Left hindlimb (tissue), 1 donor: ENCODE measurements at places on chromosomes 12 and 14.

DNA sequence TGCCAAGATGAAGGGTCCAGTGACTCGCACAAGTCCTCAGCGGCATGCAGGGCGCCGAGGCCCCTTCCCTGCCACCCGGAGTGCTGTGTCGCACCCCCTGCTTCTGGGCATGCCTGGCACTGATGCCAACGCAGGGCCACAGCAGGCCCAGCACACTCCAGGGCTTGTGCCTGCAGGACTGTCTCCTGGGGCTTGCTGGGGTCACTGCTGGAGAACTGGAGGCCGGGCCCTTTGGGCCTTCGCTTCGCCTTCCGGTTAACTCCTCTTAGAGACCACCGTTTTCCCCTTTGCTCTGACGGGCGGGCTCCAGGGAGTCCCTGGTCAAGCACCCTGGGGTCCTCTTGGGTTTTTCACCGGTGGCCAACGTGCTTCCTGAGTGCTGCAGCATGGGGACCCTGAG lies 79.6 kb downstream of the WDR20 start:
- no peak for DNase-seq

GRCh38 chr14:56797569-56798446 lies 12.5 kb downstream of the OTX2 start:
- no peak for DNase-seq

DNA sequence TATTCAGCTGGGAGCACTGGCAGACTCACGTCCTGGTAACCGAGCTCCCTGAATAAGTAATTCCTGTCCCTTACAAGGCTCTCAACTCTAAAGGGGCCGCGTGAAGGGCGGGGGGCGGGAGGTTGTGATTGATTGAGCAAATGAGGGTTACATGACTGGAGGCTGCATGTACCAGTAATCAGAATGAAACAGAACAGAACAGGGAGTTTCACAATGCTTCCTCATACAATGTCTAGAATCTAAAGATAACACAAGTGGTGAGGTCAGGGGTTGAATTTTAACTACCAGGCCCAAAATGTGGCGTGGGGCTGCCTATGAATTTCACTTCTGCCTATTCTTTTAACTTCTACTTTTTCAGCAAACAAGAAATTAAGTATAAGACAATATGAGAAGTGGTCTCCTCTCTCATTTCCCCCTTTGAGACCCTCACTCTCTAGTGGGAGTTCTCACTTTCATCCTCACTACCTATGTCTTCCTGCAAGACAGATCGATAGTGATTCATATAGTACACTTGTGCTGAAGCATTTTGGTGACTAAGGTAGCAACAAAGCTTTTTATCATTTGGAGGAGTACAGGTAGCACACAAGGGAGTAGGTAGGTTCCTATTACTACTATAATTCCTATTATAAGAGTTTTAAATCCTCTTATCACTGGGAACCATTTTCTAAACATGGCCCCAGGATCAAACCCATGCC lies 239.8 kb downstream of the KTN1 start:
- no peak for DNase-seq

DNA sequence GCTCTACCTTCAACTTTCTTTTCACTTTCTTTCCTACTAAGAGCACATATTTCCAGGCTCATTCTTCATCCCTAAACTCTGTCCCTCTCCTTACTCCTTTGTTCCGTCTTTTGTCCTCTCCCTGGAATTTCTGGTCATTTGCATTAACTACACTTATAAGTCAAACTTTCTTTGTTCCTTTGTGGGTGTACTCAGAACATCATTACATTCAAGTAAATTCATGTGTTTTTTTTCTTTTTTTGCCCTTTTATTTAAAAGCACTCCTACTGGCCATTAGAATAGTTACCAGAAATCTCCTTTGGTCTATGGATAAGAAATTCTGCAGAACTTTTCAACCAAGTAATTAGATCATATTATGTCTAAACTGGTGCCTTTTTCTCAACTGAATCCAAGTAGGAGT lies 802.6 kb downstream of the DIO2 start:
- DNase-seq = no peak

DNA sequence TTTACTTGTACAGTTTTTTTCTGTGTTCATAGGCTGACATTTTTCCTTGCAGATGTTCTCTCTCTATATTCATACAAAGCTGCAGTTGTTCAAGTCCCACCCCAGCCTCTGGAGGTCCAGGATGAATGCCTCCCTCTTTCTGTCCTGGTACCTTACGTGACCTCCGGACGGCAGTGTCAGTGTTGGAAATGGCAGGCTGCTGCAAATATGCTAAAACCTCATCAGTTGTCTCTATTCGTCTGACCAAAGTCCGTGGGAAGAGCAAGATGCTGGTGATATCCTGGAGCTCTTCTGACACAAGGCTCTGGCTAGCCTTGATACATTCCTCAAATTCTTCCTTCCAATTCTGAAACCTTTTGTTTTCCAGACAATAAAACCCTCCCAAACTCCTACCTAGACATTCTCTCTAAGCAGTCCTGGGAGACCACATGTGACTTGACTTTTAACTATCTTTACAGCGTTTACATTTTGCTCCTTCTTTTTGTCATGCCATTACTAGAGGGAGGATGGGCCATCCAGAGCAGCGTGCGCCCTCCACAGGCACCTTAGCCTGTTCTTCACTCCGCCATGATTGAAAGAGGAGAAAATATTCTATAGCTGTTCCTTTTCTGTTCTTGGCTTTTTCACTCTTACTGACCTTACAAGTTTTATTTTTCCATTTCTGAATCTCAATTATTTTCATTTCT lies 143.6 kb downstream of the RGS6 start:
- DNase-seq = no peak

DNA sequence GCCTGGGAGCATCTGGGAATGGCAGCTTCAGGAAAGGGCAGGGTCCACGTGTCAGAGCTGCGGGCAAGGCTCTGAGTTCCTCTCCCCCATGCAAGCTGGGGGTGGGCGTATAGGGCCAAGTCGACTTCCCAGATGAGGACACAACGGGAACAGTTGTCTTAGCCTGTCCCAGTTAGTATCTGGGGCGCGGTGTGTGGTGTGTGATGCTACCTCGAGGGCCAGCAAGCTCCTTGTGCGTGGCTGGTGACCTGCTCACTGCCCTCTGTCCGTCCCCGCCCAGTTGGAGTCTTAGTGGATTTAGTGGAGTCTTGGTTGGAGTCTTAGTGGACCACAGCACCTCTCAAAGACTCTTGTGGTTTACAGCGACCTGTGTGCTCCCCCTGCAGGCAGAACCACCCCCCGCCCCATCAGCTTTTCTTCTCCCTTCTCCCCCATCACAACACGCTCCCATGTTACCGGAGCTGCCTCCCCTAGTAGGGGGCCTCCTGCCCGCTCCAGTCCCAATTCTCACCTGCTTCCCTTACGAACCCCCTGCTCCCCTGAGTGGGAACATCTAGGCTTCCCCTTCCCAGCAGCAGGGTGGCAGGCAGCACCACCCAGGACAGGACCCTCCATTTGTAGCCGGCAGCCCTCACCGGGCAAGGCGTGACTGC lies 8.7 kb downstream of the ASPG start:
- DNase-seq = peak; percentile 26

DNA sequence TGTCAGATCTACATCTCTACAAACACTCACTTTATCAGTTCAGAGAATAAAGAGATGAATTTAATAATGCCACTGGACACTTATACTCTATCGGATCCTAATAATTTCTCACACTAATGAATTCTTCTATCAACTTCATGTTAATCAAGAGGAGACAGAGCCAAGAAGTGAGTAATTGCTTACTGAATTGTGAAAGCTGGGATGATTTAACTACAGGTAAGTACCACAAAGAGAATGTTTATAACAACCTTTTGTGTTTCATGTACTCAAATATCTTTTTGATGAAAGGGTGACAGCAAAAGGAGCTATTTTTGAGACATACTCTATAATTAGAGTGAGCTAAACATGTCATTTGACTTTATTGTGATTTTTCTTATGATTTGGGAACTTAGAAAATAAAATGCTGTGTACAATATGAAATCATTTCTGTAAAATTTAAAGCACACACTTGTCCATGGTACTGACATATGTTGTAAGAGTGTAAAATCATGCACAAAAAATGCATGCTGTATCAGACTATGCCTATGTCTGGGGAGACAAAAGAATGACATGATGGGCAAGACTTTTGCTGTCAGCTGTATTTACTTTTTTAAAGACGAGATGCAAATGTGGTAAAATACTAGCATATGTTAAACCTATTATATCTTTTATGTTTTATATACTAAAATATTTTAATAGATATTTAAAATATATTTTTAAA lies 361.2 kb downstream of the CCER1 start:
- DNase-seq = no peak

DNA sequence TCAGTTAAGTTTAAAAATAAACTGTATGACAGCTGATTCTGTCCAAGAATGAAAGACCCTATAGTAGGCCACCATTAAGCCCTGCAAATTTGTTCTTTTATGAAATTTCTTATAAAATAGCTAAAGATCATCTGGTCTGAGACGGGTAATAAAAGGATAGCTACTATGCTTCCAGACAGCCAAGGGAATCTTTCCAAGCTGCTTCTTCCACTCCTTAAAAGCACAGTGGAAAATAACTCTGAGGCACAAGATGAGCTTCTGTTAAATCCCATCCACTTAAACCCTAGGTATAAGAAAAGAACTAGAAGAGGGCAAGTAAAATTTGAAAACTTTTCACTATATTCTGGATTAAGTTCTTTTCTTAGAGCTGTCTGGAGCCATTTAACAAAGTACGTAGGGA lies 194.3 kb downstream of the CAPZA3 start:
- no peak for DNase-seq

GRCh38 chr12:70698345-70698744 lies 61.1 kb upstream of the PTPRB start:
- DNase-seq = no peak

GRCh38 chr12:10304161-10304574 lies 3.5 kb upstream of the KLRD1 start:
- DNase-seq = no peak

GRCh38 chr14:102849526-102850379 lies 72.5 kb downstream of the TRAF3 start:
- no peak for DNase-seq

DNA sequence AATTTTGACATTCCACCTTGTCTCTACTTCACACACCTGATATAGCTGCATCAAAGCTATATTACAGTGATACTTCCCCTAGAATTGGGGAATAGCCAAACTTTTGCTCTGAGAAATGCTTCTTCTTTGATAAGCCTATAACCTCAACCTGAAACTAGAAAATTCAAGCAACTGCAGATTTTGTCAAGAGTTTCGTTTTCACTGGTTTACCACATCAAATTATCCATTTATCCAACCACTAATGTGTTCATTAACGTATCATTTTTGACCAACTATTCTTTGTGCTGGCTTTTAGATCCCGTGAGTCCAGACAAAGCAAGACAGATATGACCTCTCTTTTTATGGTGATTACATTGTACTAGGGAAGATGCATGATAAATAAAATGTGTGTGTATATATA lies 13.5 kb upstream of the TAS2R46 start:
- DNase-seq = no peak

GRCh38 chr12:68497702-68498101 lies 113.0 kb upstream of the RAP1B start:
- no peak for DNase-seq

DNA sequence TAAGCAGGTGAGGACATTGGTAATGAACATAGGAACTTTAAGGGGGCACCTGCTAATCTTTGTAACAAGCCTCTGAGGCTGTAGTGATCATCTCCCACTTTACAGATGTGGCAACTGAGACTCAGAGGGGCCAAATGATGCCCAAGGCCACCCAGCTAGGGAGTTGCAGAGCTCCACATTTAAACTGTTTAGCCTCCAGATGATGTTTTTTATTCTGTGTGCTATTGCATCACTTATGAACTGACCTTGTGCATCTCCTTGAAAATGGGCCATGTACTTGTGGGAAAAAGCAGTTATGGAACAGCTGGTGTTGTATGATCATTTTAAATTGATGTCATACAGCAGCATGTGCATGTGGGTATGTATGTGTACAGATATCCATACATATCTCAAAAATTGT lies 41.4 kb downstream of the TPCN1 start:
- DNase-seq = no peak

DNA sequence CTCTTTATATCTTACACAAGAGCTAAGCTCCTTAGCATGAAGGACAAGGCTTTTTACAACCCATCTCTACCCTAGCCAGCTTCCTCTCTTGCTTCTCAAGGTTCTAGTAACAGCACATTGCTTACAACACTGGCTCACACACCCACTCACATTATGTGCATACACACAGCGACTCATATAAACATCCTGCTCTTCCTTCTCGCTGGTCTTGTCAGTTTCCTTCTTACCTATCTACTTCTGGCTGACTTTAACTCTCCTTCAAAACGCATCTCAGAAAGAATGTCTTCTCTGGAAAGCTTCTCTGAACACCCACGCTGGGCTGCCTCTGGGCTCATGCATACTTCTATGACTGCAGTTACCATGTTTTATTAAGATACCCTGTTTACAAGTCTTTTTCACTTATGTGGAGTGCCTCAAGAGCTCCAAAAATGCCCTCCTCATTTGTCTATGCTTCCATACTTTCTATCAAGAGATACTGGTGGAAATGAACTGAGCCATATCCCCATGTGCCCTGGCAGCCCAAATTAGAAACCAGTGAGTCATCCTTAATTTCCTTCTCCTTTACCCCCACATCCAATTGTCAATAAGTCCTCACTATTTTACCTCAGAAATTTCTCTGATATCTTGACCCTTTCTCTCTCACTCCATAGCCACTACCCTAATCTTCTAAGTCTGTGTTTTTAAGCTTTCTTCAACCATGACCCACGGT lies 126.9 kb upstream of the KRAS start:
- DNase-seq = no peak

DNA sequence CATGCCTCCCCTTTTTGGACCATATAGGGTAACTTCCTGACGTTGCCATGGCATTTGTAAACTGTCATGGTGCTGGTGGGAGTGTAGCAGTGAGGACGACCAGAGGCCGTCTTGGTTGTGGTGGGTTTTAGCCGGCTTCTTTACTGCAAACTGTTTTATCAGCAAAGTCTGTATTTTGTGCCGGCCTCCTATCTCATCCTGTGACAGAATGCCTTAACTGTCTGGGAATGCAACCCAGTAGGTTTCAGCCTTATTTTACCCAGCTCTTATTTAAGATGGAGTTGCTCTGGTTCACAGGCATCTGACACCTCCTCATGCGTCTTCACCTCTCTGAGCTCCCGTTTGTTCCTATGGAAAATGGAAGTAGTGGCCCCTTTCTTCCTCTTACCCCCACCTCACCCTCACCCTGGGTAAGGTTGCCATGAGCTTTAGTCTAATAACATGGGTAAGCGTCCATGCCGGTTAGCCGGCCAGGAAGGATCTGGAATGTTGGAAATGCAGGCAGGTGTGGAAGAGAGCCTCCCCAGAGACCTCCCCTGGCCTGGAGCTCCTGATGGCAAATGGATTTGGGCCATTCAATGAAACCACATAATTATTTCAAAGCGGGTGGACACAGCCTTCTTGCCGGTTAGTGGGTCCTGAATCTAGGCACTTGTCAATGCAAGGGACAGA lies 18.6 kb downstream of the HHIPL1 start:
- DNase-seq = no peak

GRCh38 chr14:24775950-24776349 lies 142.0 kb upstream of the GZMB start:
- no peak for DNase-seq

DNA sequence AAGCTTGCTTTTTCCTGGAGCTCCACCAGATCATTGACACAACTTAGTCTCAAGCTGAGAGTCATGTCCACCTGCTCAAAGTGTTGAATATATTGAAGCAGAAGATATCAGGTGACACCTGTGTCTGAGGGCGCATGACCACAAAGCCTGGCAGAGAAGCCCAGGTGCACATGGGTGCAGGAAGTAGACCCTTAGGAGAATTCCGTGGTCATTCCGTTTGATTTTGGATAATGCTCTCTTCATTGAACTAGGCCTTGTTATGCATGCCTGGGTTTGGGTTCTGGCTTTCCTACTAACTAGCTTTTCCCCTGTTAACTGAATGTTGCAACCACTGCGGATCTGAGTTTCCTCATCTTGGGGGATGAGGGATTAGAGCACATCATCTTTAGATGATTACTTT lies 7.1 kb downstream of the ARHGDIB start:
- DNase-seq = no peak
